ENCODE measurements at places on chromosomes 3 and 15.

GRCh38 chr3:146634346-146634745 is 29.2 kb upstream of the PLSCR5 start:
- DNase-seq = no peak

GRCh38 chr3:57298041-57298440 is 5.6 kb upstream of the ASB14 start:
- no peak for DNase-seq

DNA sequence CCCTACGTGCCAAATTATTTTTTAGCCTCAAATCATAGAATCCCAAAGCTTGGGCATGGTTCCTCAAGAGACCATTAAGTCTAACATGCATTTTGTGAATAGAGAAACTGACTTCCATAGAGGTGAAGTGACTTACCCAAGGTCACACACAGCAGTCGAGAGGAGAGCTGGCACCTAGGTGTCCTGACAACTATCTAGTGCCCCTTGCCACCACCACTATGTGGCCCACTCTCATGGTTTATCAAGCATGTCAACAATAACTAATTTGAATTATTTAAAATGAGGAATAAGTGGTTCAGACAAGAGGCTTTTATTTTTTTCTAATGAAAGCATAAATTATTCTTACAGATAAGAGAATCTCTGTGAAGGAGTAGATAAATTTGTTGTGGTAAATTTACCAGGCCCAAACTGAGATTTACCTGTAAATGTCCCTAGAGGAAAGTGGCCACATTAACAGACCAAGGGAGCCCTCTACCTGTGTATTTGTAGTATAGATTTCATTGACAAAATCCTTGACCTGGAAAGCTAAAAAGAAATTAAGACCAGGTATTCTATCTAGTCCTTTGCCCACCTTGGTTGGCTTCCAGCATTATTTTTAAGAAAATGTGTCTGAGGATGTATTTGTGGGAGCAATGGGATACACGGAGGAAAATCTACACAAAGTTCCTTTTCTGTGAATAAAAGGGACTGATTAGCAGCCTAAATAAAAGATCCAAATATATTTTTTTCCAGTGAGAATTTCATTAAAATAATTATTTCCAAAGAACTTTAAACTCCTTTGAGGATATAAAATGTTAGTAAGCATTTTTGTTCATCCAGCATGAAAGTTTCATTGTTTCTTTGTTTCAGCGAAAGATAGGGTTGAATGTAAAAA is 49.1 kb downstream of the IQCH start:
- DNase-seq = no peak

DNA sequence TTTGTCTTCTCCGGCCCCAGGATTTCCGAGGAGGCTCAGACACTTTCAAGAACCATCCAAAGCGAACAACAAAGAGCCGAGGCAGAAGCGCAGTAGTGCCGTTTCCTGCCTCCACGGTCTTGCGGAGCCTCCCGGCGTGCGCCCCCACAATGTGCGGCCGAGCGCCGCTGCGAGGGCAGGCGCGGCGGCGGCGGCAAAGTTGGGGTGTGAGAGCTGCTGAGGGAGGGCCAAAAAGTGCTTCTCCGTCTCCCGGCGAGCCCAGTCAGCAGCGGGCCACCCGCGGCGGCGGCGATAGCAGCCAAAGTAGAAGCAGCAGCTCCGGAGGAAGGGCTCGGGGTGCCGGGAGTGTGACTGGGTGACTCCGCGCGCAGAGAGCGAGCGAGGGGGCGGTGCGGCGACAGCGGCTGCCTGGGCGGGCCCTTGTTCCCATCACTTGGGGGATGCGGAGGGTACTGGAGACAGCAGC is 749.1 kb downstream of the ROBO1 start:
- no peak for DNase-seq

GRCh38 chr3:126535636-126536035 is 11.7 kb downstream of the CHST13 start:
- DNase-seq = no peak

GRCh38 chr3:20844851-20845250 is 658.8 kb upstream of the SGO1 start:
- DNase-seq = no peak

DNA sequence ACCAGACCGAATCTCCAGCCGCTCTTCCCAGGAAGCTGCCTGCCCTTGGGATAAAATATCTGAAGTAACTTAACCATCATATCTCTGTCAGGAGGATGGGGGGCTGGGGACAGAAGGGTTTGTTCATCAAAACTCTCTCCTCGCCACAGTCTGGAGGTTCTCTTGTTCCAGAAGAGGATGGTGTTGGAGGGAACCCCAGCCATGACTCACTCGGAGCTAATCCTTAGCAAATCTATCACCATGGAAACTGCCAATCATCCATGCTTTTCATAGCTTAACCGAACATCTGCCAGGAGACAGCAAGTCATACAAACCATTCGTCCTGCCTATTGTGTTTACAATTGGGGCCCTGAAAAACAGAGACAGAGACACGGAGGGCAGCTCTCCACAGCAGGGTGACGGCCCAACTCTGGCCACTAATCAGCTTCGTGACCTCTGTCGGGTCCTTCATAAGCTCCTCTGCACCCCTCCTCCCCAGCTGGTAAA is 73.8 kb upstream of the HEG1 start:
- DNase-seq = no peak

GRCh38 chr3:13200946-13201345 is 127.7 kb upstream of the IQSEC1 start:
- DNase-seq = no peak

DNA sequence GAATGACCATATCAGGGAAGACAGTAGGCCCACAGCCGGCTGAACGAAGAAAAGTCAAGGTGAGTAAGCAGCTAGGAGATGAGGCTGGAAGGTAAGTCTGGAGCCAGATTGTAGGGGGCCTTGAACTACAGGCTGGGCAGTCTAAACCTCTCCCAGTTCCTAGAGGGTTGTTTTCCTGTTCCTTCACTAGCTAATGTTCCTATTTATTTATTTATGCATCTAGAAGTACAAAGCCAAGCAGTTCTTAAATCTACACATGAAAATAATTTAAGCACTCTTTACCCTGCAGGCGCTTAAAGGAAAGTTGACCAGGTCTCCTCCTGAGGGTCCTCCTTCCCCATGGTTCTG is 3.7 kb downstream of the ACAA1 start:
- no peak for DNase-seq

GRCh38 chr15:77009646-77010311 is 14.9 kb downstream of the PSTPIP1 start:
- DNase-seq = no peak

GRCh38 chr3:63687278-63688225 is 35.1 kb downstream of the SNTN start:
- DNase-seq = no peak

GRCh38 chr15:38525489-38525888 is 39.1 kb downstream of the RASGRP1 start:
- DNase-seq = no peak

DNA sequence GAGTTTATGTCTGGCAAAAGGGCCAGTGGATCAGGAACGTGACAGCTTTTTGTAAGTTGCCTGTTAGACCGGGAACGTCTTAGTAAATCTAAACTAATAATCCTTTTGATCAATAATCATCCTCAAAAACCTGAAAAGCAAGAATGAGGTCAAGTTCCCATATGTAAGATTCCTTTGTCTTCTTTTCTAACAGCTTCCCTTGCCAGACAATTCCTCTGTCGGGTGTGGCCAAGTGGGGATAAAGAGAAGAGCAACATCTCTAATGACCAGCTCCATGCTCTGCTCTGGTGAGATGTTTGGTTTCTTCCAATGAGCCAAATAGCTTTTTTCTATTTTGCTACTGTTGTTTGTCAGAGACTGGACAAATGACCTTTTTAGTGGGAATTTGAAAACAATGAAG is 19.8 kb downstream of the FANCD2OS start:
- no peak for DNase-seq

- peak; percentile 87 for DNase-seq
Measured at GRCh38 chr3:46866720-46867549, 3.7 kb upstream of the MYL3 start.

- DNase-seq = no peak
Measured at GRCh38 chr3:188740010-188740409, 431.8 kb upstream of the TPRG1 start.
